ENCODE measurements at places on chromosomes 2 and 18. TPM values are rescaled to one million over a fixed set of nuclear protein-coding genes. Genes with fewer than 3 reads are reported as not detected.

DNA sequence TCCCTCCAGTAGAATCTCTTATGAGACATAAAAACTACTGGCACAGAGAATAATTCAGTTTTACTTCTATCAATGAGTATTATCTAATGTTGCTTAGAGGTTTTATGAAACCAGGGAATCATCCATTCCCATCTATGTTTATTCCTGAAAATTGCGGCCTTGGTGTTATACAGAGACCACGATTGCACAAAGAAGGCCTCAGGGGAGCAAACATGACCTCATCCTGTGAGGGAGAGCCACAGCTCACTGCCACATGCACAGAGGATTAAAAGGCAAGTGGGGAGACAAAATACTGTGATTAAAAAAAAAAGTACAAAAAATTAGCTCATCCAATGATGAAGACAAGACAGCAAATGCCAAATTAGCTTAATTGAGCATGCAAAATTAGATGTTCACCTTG, 111.8 kb upstream of the SLC35G4 start:
- H3K4me3 ChIP-seq: no peak overlapping the region
- H3K27me3 ChIP-seq: peaks cover 21% of the 10 kb centered on the region
- H3K36me3 ChIP-seq: no peaks in the 10 kb centered on the region
- H3K4me1 ChIP-seq: no peaks in the 10 kb centered on the region
- no peak overlapping the region for H3K27ac ChIP-seq

GRCh38 chr2:173017646-173018420, 57.8 kb upstream of the MAP3K20 start:
- H3K36me3 ChIP-seq: no peaks in the 10 kb centered on the region
- H3K4me1 ChIP-seq: no peaks in the 10 kb centered on the region
- H3K27me3 ChIP-seq: no peaks in the 10 kb centered on the region
- H3K27ac ChIP-seq: no peak overlapping the region

FBXO41 gene
- 11.5 TPM for total RNA-seq

LHCGR gene
- not detected for total RNA-seq

DNA sequence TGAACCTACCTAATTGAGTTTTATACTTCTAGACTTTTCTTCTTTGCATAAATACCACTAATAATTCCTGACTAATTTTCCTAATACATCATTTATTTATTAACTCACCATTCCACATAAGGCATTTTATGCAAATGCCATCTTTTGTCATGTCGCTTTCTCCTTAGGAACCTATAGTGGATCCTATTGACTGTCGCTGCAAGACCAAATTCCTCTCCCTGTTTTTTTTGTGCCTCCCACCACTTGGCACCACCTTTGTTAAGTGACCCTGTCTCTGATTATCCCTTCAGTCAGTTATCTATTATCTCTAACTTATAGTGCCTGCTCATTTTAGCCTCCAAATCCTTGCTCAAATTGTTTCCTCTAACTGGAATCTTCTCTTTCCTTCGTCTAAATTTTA, 19.5 kb downstream of the UNC80 start:
- H3K27ac ChIP-seq: no peak overlapping the region
- DNase-seq: no peak
- H3K27me3 ChIP-seq: no peaks in the 10 kb centered on the region
- no peaks in the 10 kb centered on the region for H3K36me3 ChIP-seq
- H3K4me1 ChIP-seq: no peaks in the 10 kb centered on the region

GRCh38 chr2:182836451-182836850, 30.0 kb downstream of the FRZB start:
- H3K4me1 ChIP-seq: peaks cover 26% of the 10 kb centered on the region
- no peak overlapping the region for H3K27ac ChIP-seq
- no peak overlapping the region for H3K4me3 ChIP-seq
- H3K36me3 ChIP-seq: no peaks in the 10 kb centered on the region

LOXHD1 gene
- total RNA-seq: 25.5 TPM

GRCh38 chr2:9558948-9559381, 3.3 kb upstream of the ADAM17 start:
- H3K27ac ChIP-seq: peak overlapping the region; percentile 43
- H3K27me3 ChIP-seq: no peaks in the 10 kb centered on the region
- no peaks in the 10 kb centered on the region for H3K36me3 ChIP-seq

DNA sequence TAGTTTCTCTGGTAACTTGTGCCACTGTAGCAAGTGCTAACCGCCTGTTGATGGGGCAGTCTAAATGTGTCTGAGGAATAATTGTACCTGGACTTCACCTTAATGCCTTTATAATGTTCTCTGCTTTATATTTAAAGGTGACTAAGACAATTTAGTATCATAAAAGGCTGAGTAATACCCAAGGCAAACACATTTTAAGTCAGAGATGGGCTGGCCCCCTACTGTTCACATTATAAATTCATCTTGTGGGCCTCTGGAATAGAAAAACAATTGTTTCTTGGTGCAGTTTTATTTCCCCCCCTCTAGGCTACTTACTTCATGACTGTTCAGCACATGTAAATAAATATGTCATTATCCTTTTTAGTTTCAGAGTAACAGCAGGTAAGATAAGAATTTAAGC, 559.3 kb upstream of the PIK3C3 start:
- no peak overlapping the region for H3K4me3 ChIP-seq
- DNase-seq: no peak
- no peaks in the 10 kb centered on the region for H3K36me3 ChIP-seq
- peaks cover 10% of the 10 kb centered on the region for H3K27me3 ChIP-seq
- H3K27ac ChIP-seq: no peak overlapping the region
- no peaks in the 10 kb centered on the region for H3K4me1 ChIP-seq

- H3K27ac ChIP-seq: no peak overlapping the region
- H3K36me3 ChIP-seq: no peaks in the 10 kb centered on the region
Measured at GRCh38 chr2:68885074-68885810, 14.0 kb upstream of the BMP10 start.

- H3K27me3 ChIP-seq: no peaks in the 10 kb centered on the region
- H3K4me1 ChIP-seq: no peaks in the 10 kb centered on the region
- no peak overlapping the region for H3K27ac ChIP-seq
- no peaks in the 10 kb centered on the region for H3K36me3 ChIP-seq
- DNase-seq: no peak
Measured at GRCh38 chr18:54020156-54020745, 204.2 kb downstream of the MBD2 start.

- no peak overlapping the region for H3K27ac ChIP-seq
- H3K4me1 ChIP-seq: no peaks in the 10 kb centered on the region
- no peaks in the 10 kb centered on the region for H3K27me3 ChIP-seq
- no peak for DNase-seq
- H3K36me3 ChIP-seq: no peaks in the 10 kb centered on the region
Measured at GRCh38 chr18:25704494-25704893, 352.5 kb upstream of the ZNF521 start.

DNA sequence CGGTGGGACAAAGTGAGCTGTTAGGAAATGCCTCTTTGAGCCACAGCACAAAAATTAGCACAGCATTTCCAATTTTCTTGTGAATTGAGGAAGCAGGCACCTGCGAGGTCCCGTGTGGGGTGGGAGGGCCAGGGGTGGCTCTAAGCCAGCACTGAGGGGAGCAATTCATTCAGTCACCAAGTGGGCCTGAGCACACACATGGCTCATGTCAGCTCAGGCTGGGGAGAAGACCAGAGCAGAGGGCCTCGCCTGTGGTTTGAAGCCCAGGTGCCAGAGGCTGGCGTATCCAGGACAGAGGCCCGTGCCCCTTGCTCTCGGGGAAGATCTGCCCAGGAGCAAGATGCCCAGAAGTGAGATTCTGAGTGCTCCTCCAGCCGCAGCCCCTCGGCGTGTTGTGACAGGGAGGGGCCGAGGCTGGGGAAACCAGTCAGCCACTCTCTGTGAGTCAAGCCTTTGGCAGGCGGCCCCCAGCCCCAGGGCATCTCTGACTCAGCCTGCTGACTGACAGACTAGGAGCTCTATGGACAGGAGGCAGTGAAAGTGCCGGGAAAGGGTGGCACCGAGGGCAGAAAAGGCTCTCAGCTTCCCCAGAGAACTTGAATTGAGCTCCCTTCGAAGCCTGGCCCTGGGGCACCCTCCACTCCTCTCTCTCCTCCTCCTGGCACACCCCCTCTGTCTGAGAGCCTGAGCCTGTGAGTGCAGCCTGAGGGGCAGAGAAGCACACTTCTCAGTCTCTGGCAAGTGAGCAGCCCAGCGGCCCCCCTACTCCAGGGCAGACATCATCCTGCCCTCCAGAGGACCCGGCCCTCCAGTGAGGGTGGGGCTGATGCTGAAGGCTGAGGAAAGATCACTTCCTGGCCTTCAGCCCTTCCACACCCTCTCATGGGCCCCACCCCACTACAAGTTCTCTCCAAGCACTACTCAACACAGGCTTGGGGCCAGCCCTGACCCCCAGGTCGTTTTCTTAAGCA, 32.3 kb downstream of the CYP26B1 start:
- no peak overlapping the region for H3K27ac ChIP-seq
- no peaks in the 10 kb centered on the region for H3K27me3 ChIP-seq
- peaks cover 5% of the 10 kb centered on the region for H3K4me1 ChIP-seq
- peak; percentile 77 for DNase-seq
- no peak overlapping the region for H3K4me3 ChIP-seq

- no peaks in the 10 kb centered on the region for H3K4me1 ChIP-seq
- no peak overlapping the region for H3K4me3 ChIP-seq
- H3K36me3 ChIP-seq: no peaks in the 10 kb centered on the region
- no peaks in the 10 kb centered on the region for H3K27me3 ChIP-seq
Measured at GRCh38 chr18:32553640-32554365, 83.1 kb upstream of the GAREM1 start.

GRCh38 chr18:51363384-51363783, 165.9 kb upstream of the MEX3C start:
- no peak overlapping the region for H3K27ac ChIP-seq
- no peak for DNase-seq
- peaks cover 8% of the 10 kb centered on the region for H3K4me1 ChIP-seq
- no peak overlapping the region for H3K4me3 ChIP-seq

EPHA4 gene
- total RNA-seq: 34.4 TPM

TMEFF2 gene
- total RNA-seq: 7.0 TPM

SERPINB12 gene
- not detected for total RNA-seq

DNA sequence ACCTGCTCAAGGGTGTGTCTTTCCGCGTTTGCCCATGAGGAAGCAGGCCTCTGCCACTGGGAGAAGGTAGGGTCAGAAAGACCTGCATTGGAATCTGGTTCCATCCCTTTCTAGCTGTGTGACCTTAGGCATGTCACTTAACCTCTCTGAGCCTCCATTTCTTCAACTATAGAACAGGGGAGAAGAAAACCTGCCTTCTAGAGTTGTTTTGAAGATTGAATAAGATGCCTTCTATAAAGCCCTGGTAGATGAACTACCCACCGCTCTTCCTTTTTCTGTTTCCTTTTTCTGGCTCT, 507 bp downstream of the NAT8 start:
- DNase-seq: no peak
- H3K27me3 ChIP-seq: peaks cover 6% of the 10 kb centered on the region
- no peaks in the 10 kb centered on the region for H3K4me1 ChIP-seq
- H3K4me3 ChIP-seq: no peak overlapping the region

DNA sequence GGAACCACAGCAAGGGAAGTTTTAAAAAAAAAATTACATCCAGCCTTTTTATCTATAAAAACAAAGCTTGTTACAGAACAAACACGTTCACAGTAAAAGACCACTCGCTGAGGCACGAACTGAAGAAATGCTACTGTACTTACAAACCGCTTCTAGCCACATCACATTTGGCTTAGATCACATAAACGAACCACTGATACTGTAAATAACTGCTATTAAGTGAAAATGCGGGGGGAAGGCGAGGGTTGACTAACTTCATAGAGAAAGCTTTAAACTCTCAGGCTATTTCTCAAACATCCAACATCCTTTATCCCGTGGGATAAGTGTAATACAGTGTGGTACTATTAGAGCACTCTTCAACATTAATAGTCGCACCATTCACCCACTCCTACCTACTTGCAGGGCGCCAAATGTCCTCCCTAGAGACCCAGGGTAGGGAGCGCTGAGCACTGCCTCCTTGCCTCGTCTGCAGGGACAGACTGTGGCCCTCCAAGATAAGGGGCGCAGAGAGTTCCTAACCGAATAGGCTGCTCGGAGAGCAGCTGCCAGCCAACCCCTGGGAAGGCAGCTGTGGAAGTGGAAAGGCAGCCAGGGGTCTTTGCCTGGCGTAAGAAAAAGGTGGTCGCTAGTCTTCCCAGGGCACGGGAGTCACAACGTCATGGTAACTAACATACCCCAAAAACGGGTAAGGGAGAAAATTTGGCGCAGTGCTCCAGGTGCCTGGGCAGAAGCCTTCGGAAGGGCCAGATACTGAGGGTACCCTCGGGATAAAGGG, 854 bp downstream of the GPR155 start:
- peak; percentile 7 for DNase-seq
- H3K4me3 ChIP-seq: peak overlapping the region; percentile 51

- H3K36me3 ChIP-seq: no peaks in the 10 kb centered on the region
- no peak for DNase-seq
- no peak overlapping the region for H3K4me3 ChIP-seq
- H3K27me3 ChIP-seq: no peaks in the 10 kb centered on the region
Measured at GRCh38 chr2:178863856-178864620, 56.8 kb upstream of the TTN start.

HOXD4 gene
- total RNA-seq: 34.3 TPM

DNA sequence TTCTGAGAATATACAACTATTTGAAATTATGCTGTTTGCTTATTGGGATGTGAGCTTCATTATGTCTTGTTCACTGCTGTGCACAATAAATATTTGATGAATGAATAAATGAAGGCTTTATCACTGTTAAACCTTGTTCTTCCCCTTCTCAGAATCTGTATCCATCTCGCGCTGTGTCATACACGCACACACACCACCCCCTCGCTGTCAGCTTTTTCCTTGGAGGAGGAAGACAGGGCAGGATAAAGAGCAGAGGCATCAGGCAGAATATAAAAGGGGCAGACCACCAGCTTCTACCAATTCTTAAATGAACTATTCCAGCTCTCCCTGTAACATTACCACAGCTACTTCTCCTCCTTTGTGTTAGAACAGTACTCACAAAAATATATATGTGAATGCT, 75.0 kb downstream of the CD226 start:
- H3K4me3 ChIP-seq: no peak overlapping the region
- H3K36me3 ChIP-seq: no peaks in the 10 kb centered on the region
- no peak overlapping the region for H3K27ac ChIP-seq
- H3K27me3 ChIP-seq: no peaks in the 10 kb centered on the region

SKA1 gene
- 37.3 TPM for total RNA-seq

DNA sequence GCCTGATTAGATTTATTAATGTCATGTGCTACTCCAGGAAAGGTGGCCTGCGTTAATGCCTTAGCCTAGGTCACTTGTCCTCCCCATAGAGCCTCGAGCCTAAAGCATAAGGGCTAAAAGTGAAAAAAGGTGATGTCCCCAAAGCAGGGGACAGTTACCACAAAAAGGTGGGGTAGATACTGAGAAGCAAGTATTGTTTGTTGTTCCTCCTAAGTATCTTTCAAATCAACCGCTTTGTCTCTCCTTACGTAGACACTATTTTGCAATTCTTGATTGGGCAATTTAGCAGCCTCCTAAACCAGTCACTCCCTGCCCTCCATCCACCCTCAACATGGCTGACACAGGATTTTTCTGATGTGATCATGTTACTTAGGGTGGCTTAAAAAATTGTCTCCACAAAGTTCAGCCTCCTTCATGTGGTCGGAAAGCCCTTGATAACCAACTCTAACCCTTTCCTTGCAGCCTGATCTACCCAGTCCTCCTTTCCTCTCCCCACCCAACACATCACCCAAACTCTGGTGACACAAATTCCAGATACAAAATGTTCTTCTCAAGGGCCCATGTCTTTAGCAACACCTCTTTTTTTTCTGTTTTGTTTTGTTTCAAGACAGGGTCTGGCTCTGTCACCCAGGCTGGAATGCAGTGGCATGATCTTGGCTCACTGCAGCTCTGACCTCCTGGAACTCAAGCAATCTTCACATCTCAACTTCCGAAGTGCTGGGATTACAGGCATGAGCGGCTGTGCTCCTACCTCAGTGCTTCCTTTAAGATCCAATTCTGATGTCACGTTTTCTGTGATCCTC, 6.9 kb downstream of the INHA start:
- H3K27ac ChIP-seq: no peak overlapping the region
- H3K27me3 ChIP-seq: no peaks in the 10 kb centered on the region
- H3K4me3 ChIP-seq: no peak overlapping the region
- no peak for DNase-seq
- no peaks in the 10 kb centered on the region for H3K36me3 ChIP-seq
- no peaks in the 10 kb centered on the region for H3K4me1 ChIP-seq

FOXI3 gene
- 0.11 TPM for total RNA-seq

All from A673 (cell line).